Activated naive CD4-positive, alpha-beta T cell treated with anti-CD3 and anti-CD28 coated beads for 36 hours (primary cell): ENCODE measurements at places on chromosomes 16 and 17. TPM values are rescaled to one million over a fixed set of nuclear protein-coding genes. Genes with fewer than 3 reads are reported as not detected.

KRTAP2-2 gene
- not detected for total RNA-seq

DNA sequence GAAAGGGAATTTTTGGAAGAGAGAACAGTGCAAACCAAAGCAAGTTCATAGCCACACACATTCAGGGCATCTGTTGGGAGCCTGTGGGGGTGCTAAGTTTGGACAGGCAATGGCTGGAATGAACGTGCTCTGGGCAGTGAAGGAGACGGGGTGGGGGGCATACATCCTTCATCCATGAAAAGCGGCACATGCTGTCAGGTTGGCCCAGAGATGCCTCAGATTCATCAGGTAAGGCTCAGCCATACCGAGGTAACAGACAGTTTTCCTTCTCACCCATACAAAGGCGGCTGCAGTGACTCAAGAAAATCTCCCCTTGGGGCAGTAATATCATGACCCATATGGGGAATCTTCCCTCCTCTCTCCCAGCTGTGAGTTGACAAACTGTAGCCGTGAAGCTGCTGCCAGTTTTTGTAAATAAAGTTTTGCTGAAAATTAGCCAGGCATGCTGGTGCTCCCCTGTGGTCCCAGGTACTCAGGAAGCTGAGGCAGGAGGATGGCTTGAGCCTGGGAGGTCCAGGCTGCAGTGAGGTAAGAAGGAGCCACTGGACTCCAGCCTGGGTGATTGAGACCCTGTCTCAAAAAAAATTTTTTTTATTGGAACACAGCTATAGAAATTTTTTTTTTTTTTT is 9.2 kb upstream of the UBALD2 start:
- H3K4me3 ChIP-seq = peak overlapping the region; percentile 78
- peaks cover 2% of the 10 kb centered on the region for H3K36me3 ChIP-seq
- DNase-seq = no peak
- no peaks in the 10 kb centered on the region for H3K27me3 ChIP-seq
- H3K4me1 ChIP-seq = peaks cover 49% of the 10 kb centered on the region
- H3K27ac ChIP-seq = peak overlapping the region; percentile 96

DNA sequence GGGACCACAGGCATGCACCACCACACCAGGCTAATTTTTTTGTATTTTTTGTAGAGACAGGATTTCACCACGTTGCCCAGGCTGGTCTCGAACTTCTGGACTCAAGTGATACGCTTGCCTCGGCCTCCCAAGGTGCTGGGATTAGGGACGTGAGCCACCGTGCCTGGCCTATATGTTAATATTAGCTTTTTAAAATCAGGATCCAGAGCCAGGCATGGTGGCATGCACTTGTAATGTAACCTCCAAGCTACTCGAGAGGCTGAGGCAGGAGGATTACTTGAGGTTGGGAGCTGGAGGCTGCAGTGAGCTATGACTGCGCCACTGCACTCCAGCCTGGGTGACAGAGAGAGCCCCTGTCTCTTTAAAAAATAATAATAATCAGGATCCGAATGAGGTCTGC is 8.5 kb upstream of the ADCY7 start:
- no peaks in the 10 kb centered on the region for H3K36me3 ChIP-seq
- H3K27me3 ChIP-seq = peaks cover 3% of the 10 kb centered on the region
- no peak overlapping the region for H3K4me3 ChIP-seq
- H3K27ac ChIP-seq = no peak overlapping the region
- no peak for DNase-seq
- H3K4me1 ChIP-seq = peaks cover 10% of the 10 kb centered on the region

DNA sequence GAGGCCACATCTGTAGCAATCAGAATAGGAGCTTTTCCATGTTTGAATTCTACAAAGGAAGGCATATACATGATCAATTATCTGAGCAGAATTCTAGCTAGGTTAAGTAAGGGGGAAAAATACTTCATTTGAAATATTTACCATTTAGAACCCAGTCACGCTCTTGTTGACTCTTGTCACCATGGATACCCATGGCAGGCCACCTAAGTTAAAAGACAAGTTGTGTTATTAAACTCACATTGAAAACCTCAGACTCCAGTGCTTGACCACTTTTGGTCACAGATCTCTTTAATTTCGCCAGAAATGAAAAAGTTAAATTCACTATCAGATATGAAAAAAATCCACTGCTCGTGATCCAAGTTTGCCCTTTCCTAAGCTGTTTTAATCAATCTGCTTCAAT is 4.1 kb downstream of the DDX5 start:
- H3K36me3 ChIP-seq = peaks cover 70% of the 10 kb centered on the region
- peak overlapping the region; percentile 99 for H3K27ac ChIP-seq
- no peak overlapping the region for H3K4me3 ChIP-seq
- H3K4me1 ChIP-seq = peaks cover 75% of the 10 kb centered on the region
- H3K27me3 ChIP-seq = no peaks in the 10 kb centered on the region

GRCh38 chr17:66347661-66348514 is 45.5 kb downstream of the PRKCA start:
- DNase-seq = peak; percentile 57
- no peak overlapping the region for H3K4me3 ChIP-seq
- H3K27me3 ChIP-seq = no peaks in the 10 kb centered on the region
- peaks cover 2% of the 10 kb centered on the region for H3K36me3 ChIP-seq
- H3K27ac ChIP-seq = no peak overlapping the region
